ENCODE measurements at places on chromosomes 11 and 22.

- no peak for DNase-seq
Measured at GRCh38 chr11:109756521-109756920, 334.5 kb downstream of the C11orf87 start.

DNA sequence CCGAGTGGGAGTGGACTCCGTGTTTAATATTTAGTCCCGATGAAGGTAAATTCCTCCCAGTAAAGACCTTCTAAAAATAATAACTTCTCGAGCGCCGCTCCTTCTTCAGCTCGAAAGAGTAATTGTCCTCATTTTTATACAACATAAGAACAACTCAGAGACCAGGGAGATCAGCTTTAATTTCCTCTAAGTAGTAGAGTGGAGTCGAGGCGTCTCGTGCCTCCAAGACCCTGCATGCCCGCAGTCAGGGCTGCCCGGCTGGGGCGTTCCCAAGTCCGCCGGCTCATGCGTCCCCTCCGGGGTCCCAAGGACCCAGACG lies 7.8 kb downstream of the WT1 start:
- DNase-seq, result no peak

DNA sequence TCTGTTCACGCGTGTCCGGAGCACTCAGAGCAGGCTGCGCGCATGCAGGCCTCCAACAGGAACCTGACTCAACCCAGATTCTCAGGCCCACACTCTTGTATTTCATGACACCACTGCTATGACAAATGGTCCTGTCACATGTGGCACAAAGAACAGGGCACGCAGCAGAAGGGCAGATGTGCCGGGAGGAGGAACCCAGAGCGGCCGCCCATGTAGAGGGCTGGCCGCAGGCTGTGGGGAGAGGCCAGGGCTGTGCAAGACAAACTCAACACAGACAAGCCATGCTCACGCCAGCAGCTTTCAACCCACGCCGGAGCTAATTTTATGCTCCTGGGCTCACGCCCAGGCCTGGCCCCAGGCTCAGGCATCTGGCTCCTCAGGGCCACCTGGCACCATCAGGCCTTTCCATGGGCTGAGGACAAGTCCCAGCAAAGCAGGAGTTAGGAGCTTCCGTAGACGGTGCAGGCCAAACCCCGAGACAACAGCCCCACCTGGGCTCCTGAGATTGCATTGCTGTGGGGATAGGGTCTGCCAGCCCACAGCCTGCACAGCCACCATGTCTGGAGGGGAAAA lies 40.0 kb downstream of the DUSP8 start:
- no peak for DNase-seq

- DNase-seq, result no peak
Measured at GRCh38 chr11:102911758-102912481, 37.1 kb upstream of the MMP12 start.

DNA sequence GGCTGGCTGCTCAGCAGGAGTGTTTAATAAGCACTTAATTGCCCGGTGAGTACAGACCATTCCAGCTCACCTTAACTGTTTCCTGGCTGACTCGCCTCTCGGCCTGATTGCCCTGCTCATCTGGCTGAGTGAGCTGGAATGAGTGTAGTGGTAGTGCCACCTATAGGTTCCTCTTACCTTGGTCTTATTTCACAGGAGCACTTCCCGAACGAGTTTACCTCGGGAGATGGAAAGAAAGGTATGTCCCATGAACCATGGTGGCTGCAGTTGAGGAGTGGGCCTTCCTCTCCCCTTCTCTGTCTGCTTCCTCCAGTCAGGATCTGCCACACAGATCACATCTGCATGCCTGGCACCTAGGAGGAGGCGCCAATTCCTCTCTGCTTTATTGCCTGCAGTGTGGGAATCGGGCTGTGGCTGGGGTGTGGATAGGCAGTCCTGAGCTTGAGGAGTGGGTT lies 26.7 kb downstream of the UPB1 start:
- DNase-seq, result peak; percentile 32

GRCh38 chr11:65417702-65418430 lies 4.7 kb upstream of the NEAT1 start:
- no peak for DNase-seq

GRCh38 chr22:46747646-46748045 lies 9.6 kb upstream of the CERK start:
- no peak for DNase-seq

GRCh38 chr22:39617970-39618757 lies 47.6 kb downstream of the CACNA1I start:
- DNase-seq, result no peak

- peak; percentile 36 for DNase-seq
Measured at GRCh38 chr22:44085743-44086270, 61.7 kb downstream of the PARVB start.

DNA sequence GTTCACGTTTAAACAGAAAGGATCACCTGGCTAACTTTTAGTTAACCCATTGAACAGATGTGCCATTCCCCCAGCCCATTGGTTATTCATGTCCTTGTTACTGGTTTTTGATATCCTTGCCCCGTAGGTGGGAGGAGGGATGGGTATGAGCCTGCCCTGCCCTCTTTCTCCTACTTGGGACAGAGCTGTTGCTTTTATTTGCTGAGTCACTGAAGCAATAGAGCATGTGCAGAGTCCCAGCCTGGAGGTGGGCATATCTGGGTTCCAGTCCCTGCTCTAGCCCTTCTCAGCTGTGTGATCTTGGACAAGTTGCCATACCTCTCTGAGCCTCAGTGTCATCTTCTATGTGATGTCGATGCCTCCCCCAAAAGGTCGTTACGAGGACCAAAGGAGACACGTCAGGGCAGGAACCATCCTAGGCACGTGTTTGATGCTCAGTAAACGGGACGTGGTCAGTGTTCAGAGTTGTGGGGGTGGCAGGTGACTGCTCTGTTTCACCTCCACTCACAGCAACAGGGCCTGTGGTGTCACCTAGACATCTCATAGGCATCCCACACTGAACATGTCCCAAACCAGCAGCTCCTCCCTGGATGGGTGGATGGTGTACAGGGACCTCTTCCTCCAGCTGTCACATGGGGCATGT lies 61.0 kb downstream of the BMAL1 start:
- DNase-seq, result peak; percentile 48

DNA sequence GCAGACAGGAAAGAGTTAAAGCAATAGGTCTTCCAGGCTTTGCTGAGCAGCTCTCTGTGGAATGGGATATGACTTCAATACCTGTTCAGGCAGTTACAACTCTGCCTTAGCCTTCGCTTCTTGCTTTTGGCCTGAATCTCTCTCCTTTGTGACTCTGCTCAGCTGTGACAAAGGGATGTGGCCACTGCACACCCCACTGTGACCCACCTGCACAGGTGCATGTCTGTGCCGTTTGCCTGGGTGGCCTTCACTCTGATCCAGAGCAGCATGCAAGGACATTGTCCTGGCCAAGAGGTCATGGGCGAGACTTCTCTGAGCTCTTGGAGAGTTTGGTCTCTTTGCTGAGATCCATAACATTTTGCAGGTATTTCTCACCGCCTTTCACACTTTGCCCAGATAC lies 891.3 kb downstream of the BRD1 start:
- DNase-seq, result no peak

- no peak for DNase-seq
Measured at GRCh38 chr22:50503475-50504145, 3.9 kb downstream of the LMF2 start.

- DNase-seq, result no peak
Measured at GRCh38 chr11:28072321-28072720, 35.6 kb downstream of the KIF18A start.

DNA sequence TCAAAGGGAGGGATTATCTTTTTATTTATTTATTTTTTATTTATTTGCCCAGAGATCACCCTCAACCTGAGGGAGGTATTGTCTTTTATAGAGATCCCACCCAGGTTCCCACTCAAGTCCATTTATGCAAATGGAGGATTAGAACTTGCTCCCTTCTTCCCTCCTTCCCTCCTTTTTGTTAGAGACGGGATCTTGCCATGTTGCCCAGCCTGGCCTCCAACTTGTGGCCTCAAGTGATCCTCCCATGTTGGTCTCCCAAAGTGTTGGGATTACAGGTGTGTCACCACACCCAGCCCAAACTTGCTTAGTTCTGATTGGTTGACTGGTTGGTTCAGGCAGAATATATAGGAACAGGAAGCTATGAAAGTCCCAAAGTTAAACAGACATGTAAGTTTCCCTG lies 51.9 kb downstream of the HIPK3 start:
- no peak for DNase-seq

DNA sequence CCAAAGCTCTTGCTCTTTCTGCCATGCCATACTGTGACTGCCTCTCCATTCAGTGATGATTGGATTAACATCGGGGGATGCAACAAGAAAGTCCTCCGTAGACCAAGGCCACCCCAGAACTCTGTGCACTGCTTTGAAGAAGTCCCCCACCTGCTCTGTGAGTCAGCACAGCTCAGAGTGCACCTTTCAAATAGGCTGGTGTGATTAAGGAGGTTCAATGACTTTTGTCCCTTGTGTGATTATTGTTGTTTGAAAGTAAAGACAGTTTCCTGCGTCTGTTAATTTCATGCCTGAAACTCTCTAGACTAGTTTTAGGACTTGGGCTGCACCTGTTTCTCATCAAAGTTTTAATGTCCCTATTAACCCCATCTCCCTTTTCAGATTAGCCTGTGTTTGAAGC lies 33.0 kb upstream of the DBX1 start:
- no peak for DNase-seq

GRCh38 chr11:9741260-9741659 lies 77.4 kb downstream of the SWAP70 start:
- no peak for DNase-seq

DNA sequence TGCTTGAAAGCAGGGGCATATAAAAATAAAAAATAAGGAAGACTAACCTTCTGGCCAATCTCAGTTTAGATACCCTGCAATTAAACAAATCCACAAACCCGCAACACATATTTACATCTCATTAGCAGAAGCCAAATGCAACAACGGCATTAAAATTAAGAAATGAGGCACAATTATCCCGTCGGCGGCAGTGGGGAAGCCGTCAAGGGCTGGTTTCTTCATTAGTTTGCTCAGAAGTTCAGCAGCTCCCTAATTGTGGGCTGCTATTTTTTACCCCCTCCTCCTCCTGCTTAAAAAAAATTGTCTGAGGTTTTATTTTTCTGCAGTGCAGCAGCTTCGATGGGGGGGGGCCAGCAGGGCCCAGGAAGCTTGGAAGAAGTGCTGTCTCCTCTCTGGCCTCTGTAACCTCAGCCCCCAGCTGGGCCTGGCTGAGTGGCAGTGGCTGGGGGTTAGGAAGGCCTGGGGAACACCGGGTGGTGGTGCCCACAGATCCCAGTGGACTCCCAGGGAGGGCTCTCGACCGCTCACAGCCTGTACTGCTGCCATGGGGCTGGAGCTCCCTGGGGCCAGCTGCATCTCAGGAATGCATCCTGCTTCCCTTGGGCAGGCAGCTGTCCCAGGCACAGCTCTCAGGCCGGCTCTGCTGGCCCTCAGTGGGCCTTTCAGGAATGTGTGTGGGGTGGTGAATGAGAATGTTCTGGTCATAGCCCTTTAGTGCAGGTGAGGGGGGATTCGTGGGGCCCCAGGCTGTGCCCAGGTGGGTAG lies 148.7 kb upstream of the B3GAT1 start:
- no peak for DNase-seq

DNA sequence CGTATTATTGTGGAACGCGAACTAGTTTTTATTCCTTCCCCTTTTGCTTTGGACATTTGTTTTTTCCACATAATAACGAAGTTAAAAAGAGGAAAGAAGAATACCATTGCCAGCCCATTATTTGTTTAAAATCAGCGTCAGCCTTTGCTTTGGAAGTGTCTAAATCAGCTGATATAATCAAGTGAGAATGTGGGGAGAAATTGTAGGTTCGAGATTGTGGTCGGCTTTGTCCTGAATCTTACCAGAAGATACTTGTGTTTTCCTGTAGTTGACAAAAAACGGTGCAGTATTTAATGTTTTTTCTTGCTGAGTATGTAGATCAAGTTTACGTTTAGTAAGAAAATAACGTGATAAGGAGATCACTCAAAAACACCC lies 935 bp downstream of the ZNF143 start:
- DNase-seq, result no peak

- no peak for DNase-seq
Measured at GRCh38 chr11:16902781-16903378, 111.3 kb downstream of the PLEKHA7 start.

DNA sequence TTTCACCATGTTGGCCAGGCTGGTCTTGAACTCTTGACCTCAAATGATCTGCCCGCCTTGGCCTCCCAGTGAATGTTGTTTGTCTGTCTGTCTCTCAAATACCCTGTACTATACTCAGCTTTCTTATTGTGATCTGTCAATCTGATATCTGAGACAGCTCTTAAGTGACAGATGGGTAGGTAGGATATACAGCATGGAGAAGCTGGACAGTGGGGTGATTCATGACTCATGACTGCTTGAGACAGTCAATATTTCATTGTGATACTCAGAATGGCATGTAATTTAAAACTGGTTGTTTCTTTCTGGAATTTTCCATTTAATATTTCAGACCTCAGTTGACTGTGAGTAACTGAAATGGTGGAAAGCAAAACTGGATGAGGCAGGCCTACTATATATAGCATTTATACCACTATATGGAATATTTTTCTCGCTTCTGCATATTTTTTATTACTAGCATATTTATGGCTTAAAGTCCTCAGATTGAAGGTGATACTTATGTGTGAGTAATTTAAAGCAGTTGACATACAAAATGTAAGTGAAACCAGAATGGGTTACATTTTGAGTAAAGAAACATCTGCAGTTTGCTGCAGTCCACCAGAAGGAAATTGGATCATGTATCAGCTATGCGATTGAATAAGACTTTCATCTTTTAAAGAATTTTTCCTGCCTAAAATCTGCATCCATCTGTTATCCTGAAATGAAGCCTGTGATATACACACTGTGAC lies 22.3 kb downstream of the ARHGAP42 start:
- DNase-seq, result no peak

- no peak for DNase-seq
Measured at GRCh38 chr11:6321961-6322362, 1.7 kb upstream of the CAVIN3 start.

DNA sequence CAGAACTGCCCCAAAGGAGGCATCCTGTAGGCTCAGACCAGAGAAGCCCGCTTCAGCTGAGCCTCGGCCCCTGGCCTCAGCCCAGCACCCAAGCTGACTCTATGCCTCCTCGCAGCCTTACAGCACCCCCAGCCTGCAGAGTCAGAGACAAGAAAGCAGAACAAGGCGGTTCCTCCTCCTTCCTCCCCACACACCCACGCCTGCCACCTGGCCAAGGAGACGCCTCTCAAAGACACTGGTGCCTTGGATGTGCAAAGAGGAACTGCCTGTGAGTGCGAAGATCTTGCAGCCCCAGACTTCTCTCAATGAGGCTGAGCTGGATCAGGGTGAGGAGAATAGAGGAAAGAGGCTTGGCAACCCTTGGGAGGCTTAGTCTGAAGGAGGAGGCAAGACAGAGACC lies 60.2 kb downstream of the PDE2A start:
- DNase-seq, result no peak
